Neural crest cell (in vitro differentiated cells): ENCODE measurements at places on chromosomes 12 and 14.

- DNase-seq: no peak
Measured at GRCh38 chr12:92519284-92519683, 183.5 kb upstream of the PLEKHG7 start.

DNA sequence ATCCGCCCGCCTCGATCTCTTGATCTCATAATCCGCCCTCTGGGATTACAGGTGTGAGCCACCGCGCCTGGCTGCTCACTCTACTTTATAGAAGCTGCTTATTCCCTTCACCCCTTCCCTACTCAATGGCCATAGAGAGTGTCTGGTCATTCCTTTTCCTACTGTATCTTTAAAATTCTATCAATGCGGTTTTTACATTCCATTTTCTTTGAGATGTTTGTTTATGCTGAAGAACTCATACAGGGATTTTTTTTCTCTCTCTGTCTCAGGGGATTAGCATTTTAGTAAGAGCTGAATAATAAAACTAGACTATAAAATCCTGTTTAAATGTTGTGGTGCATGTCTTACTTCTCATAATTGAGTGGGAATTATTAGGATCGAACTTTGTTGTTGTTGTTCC lies 218.6 kb upstream of the FOXN3 start:
- DNase-seq: no peak

DNA sequence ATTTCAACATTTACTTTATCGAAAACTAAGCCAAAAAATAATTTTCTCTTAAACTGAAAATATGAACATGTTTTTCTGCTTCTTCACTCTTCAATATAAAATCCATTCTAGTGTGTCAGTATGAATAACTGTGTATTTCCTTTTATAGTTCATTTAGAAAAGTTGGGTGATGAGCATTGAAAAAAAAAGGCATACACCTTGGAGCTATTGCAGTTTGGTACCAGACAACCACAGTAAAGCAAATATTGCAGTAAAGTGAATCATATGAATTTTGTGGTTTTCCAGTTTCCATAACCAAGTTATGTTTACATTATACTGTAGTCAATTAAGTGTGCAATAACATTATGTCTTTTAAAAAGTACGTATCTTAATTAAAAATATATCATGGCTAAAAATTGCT lies 195.0 kb upstream of the FOXG1 start:
- no peak for DNase-seq

DNA sequence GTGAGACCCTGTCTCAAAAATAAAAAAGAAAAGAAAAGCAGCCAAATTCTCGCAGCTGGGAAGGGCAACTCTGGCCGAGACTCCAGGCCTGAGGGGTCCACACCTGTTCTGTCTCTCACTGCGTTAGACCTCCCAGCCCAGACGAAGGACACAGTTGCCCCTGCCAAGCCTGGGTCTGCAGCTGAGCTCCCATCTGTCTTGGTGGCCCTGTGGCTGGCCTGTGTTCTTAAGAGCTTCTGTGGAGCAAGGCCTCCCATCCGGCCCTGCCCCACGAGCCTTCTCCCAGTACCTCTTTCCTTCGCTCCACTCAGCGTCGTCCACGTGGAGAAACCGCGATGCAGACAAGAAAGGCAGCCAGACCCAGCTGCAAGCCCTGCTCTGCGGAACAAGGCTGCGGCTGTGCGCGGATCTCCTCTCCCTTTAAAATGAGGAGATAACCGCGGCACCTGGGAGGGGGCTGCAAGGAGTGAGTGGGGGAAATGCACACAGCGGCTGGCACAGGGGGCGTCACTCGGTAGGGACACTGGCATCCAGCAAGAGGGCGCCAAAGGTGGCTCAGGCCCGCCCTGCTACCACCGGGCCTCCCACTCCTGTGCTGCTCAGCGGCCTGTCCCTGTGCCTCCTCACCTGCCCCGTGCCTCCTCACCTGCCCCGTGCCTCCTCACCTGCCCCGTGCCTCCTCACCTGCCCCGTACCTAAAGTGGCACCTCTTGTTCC lies 42.4 kb downstream of the LRRC74A start:
- no peak for DNase-seq

- no peak for DNase-seq
Measured at GRCh38 chr12:117069926-117070900, 29.0 kb downstream of the TESC start.

- DNase-seq: no peak
Measured at GRCh38 chr14:23638414-23639047, 2.4 kb downstream of the DHRS2 start.

GRCh38 chr14:42563313-42563712 lies 956.6 kb downstream of the LRFN5 start:
- DNase-seq: no peak

GRCh38 chr12:30016540-30017055 lies 232.9 kb upstream of the TMTC1 start:
- no peak for DNase-seq

DNA sequence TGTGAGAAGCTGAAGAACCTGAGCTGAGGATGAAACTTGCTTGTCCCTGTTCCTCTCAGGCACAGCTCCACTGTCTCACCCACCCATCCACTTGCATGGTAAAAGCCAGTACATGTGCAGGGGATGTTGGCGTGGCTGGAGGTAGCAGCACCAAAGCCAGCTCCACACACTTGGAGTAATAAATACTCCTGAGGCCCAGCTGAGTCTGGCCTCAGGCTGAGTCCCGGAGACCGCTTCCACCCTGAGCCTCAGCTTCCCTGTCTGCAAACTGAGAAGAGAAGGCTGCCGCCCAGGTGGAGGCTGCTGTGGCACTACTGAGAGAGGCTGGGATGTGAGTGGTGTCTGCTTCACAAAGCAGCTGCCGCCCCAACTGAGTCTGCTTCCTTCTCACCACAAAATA lies 19.2 kb downstream of the CHGA start:
- no peak for DNase-seq

GRCh38 chr14:26216786-26217185 lies 381.0 kb downstream of the NOVA1 start:
- DNase-seq: no peak

DNA sequence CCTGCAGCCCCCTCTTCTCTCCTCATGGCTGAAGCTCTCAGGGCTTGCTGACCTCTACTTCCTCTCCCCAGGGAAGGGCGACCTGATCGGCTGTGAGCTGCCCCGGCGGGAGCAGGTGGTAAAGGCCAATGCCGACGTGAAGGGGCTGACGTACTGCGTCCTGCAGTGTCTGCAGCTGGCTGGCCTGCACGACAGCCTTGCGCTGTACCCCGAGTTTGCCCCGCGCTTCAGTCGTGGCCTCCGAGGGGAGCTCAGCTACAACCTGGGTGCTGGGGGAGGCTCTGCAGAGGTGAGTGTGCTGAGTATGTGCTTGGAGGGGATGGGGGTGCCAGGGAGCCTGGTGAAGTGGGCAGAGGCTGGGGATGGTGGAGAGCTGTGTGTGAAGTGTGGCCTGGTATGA lies 13.7 kb downstream of the MCRS1 start:
- no peak for DNase-seq

- no peak for DNase-seq
Measured at GRCh38 chr12:124299628-124300388, 4.9 kb downstream of the RFLNA start.

- no peak for DNase-seq
Measured at GRCh38 chr12:25101092-25101445, 93.9 kb downstream of the DNAI7 start.

DNA sequence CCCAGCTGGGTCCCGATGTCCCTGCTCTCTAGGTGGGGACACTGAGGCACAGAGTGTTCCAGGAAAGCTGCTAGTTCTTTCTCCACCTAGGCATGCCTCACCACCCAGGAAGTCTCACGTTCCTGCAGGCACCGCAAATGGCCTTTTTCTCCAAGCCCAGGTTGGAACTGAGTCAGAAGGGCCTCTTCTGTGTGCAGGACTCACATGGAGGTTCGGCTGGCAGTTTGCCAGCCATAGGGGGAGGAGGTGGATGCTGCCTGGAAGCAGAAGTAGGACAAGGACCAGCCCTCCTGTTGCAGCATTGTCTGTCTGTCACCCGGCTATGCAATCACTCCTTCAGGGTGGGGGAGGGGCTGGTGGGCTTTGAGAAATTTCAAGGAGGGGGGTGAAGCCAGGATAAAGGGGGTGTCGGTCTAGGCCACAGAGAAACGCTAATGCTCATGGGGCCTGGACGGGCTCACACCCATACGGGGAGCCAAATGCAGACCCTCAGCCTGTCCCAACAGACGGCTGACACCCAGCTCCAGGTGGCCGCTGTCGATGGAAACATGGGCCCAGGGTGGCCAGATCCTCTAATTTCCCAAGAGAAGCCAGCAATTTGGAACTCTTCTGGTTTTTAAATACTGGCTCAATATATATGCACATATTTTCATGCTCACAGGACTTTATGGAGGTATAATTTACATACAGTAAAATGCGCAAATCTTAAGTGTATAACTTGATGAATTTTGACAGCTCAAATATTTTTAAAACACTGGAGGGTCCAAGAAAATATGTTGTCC lies 120.5 kb downstream of the PHETA1 start:
- DNase-seq: no peak

DNA sequence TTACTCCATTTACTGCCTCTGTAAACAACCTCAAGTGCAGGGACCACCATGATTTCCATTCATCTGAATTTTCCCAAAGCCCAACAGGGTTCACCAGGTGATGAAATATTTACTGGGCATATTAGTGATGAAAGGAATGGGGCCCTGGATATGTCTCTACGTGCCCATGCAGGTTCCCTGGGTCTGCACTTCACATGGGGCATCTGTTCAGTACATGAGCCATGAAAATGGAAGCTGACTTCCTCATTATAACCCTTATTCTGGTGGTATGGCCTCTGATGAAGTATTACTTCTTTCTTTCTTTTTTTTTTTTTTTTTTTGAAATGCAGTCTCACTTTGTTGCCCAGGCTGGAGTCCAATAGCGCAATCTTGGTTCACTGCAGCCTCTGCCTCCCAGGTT lies 26.5 kb upstream of the CORO1C start:
- DNase-seq: no peak

DNA sequence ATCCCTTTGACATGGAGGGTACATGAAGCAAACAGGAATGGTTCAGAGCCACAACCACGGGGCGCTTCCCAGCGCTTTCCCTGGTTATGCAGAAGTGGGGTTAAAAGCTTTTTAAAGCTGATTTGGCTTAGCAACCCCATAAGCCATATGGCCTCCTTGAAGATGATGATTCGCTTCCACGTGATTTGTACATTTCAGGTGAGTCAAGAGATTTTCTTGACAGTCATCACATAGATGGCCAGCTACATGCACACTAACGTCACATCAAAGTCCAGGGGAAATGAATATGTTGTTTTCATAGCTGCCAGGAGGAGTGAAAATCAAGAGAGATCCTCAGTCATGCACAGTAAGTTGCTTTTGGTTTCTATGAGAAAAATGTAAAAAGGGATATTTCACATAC lies 309.7 kb downstream of the TMEM132D start:
- DNase-seq: no peak

DNA sequence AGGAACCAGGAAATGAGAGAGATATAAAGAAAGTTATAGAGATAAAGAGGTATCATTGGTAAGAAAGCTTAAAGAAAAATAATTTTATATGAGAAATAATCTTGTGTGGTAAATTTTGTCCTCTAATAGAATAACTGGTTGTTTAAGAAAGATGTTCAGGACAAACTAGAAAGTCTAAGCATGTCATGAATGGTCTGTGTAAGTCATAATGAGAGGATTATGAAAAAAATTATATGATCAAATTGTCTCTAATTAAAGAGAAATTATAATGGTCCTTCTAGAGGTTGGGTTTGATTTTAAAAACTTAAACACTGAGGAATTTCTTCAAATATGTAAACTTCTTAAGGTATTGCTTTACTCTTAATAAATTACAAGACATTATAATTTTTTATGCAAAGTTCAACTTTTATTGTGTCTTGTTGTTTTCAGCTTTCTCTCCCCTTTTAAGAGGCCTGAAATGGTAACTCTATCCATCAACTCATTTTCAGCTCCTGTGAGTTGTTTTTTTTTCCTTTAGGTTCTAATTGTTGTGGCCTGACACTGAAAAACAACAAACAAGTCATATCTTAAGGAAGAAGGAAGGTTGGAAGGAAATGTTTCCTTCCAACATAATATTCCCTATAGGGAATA lies 88.2 kb upstream of the CNOT2 start:
- DNase-seq: no peak

GRCh38 chr14:64123241-64123822 lies 170.8 kb downstream of the ESR2 start:
- no peak for DNase-seq

DNA sequence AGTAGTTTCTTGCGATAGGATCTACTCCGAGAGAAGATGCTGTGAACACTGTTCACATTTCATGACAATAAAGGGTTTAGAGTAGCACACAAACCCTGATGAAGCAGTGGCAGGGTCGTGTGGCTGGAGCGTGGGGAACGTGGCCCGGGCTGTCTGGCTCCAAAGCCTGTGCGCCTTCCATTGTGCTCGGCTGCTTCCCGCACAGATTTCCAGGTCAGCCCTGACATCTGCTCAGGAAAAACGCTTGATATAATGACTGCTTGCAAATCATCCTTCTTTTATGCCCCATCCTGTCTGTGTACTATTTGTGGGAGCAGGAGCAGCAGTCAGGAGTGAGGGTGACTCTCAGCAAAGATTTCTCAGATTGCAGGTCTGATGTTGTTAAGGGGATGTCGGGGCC lies 78.6 kb downstream of the EML1 start:
- DNase-seq: no peak

GRCh38 chr12:103742349-103742932 lies 98.6 kb downstream of the NT5DC3 start:
- no peak for DNase-seq

DNA sequence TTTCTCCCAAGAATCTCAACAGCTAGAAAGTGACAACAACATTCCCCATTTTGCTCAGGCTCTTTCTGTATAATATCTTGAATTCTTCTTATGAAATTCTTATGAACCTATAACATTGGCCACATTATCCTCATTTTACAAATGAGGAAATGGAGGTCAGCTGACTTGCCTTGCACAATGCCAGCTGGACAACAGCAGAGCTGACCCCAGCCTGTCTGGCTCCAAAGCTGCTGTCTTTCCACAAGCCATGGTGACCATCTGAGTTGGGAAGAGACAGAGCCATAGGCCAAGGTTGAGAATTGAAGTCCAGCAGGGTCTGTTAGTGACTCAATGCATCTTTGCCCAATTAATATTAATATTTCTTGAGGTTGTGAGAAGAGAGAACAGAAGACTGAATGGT lies 87.3 kb downstream of the KSR2 start:
- DNase-seq: no peak

DNA sequence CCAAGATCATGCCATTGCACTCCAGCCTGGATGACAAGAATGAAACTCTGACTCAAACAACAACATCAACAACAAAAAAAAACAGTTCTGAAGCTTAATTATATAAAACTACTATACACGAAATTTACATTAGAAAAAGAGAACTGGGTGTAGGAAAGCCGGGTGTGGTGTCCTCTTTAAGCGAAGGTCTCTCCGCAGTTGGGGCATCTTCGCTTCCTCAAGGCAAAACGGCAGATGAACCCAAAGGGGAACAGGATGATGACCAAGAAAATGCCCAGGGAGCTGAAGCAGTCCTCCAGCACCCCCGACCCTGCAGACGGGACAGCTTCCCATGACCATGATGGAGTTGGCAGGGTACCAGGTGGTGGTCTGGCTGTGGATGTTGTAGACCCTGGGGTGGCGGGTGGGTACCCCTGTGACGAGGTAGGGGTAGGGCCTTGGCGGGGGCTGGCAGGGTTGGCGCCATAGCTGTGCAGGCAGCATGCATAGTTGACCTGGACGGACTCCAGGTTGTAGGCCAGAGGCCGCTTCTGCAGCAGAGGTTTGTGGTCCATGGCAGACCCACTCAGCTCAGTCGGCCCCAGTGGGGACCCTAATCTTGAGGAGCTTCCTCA lies 18.2 kb upstream of the BCAT1 start:
- DNase-seq: no peak

- DNase-seq: no peak
Measured at GRCh38 chr12:3463921-3464320, 27.1 kb upstream of the PRMT8 start.
